BJ (cell line): ENCODE measurements at places on chromosomes 13 and 19.

DNA sequence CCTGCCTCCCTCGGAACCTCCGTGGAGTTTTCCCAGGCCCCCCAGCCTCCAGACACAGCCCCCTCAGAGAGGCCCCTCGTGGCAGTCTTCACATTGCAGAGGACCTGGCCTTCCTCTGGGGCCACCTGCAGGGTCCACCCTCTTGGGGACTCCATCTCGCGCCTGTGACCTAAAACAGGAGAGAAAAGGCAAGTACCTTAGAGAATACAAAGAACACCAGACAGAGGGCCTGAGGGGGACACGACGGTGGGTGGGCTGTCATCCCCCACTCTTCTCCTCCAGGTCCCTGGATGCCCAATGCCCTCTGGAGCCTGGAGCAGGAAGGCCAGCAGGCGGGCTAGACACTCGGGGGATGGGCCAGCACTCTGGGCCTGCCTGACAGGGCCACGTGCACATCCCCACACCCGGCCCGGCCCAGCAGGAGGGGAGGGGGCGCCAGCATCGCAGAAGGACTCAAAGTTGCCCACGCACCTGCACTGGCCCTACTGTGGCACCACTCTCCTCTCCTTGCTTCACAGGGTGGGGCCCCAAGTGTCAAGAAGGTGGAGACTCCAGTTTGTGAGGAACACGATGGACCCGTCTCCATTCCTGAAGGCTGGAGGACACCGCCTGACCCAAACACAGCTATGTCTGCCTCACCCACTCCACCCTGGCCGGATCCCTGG, 4.3 kb upstream of the A1BG start:
- no peak for DNase-seq

DNA sequence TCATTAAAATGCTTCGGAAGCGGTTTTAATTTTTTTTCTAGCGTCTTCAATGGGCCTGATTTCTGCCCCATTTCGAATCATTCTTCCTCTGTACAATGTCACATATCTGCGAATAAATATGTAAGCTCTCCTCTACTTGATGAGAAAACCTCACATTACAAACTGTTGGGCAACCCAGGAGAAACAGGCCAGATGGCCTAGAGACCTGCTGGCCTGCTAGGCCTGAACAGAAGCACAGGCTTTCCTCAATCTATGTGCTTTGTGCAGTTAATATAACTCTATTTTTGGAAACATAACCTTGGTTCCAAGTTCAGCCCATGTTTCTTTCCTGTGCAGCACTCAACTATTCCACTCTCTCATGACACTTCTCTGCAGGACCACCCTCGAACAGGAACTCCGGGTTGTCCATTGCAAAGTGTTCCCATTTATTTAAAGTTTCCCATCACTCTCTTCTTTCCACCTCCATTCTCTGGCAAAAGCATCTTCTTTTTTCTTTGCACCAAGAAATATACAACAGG, 42.0 kb downstream of the DCLK1 start:
- no peak for DNase-seq

GRCh38 chr19:18741124-18742121, 49.7 kb downstream of the COMP start:
- no peak for DNase-seq

- DNase-seq, result no peak
These were observed 32.3 kb downstream of the COL4A1 start for GRCh38 chr13:110274687-110275086.

DNA sequence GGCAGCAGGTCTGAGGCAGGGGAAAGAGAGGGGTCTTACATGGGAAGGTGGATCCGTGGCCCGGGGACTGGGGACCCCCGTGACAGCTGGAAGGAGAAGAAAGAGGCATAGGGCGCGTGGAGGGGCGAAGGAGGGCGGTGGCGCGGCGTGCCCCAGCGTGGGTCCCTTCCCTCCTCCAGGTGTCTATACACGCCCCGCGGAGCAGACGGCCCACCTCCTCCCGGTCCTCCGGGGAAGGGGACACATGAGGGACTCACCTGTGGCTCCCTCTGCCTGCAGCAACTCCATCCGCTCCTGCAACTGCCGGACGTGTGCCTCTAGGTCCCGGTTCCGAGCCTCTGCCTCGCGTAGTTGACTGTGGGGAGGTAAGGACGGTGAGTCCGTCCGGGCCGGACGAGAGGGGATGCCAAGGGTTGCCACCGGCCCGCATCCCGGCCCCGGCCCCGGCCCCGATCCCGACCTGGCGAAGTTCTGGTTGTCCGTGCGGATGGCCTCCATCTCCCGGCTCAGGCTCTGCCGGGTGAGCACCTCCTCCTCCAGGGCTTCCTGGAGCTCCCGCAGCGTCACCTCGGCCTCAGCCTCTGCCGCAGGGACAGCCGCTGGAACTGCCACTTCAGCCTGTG, 2.4 kb upstream of the SIX5 start:
- DNase-seq, result no peak

- peak; percentile 47 for DNase-seq
These were observed 6.2 kb downstream of the SYT5 start for GRCh38 chr19:55173714-55174409.

GRCh38 chr19:55325172-55325571, at the start of gene TMEM150B:
Gene TMEM150B, minus strand, starts transcription at chr19:55325341. Its CDS starts 4,305 bp downstream, at chr19:55321036.
- DNase-seq, result no peak

- DNase-seq, result no peak
These were observed 28.2 kb downstream of the DACH1 start for GRCh38 chr13:71838842-71839241.

DNA sequence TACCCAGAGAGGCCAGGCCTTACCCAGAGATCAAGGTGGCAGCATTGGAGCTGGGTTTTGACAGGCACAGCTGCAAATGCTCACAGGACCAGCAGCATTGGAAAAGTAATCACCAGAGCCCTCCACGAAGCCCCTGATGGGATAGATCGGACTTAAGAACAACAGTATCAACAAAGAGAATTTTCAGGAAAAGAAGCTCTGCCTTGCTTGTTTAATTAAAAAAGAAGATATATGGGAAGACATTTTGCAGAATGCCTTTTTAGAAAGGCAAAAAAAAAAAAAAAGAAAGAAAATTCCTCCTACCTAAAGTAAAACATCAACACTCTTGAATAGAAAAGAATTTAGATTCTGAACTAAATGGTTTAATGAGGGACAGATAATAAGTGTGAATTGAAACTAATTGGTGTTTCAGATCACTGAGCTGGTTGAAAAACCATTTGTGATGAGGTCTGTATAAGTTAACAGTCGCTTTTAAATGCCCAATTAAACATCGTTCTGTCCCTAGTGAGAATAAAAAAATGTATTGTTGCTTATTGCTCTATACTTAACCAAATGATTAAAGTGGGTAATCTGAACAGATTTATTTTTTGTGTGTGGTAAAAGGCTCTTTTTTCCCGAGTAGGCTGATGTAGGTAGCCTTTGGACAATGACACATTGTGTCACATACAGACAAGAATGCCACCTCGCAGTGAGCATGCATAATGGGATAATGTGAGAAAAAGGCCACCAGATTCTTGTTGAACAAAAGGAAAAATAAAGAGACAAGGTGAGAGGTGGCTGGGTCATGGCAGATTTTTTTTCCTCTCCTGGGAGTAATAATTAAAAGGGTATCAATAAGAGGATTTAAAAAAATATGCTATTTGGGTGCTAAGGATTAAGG, 93.0 kb upstream of the ARGLU1 start:
- DNase-seq, result no peak

DNA sequence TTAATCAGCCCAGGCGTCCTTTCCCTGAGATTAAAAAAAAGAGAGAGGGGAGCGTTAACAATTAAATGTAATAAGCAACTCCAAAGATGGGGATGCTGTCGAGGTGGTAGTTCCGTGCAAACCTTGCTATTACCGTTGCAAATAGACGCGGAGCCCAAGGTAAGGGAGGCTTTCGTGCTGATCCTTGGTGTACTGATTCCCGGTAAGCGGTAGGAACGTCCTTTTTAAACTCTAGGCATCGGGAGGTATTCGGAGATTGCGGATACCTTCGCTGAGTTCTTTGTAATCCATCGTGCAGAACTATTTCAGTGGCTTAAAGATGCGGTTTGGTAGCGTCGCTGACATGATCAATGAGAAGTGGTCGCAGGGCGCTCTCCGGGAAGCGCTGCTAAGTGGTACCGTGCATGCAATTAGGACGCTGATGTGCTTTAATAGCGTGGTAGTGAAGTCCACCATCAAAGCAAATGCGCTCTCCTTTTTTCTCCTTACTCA, 3.1 kb downstream of the SLITRK5 start:
- DNase-seq, result no peak

- DNase-seq, result no peak
These were observed 20.4 kb downstream of the UBL3 start for GRCh38 chr13:29830000-29830399.

DNA sequence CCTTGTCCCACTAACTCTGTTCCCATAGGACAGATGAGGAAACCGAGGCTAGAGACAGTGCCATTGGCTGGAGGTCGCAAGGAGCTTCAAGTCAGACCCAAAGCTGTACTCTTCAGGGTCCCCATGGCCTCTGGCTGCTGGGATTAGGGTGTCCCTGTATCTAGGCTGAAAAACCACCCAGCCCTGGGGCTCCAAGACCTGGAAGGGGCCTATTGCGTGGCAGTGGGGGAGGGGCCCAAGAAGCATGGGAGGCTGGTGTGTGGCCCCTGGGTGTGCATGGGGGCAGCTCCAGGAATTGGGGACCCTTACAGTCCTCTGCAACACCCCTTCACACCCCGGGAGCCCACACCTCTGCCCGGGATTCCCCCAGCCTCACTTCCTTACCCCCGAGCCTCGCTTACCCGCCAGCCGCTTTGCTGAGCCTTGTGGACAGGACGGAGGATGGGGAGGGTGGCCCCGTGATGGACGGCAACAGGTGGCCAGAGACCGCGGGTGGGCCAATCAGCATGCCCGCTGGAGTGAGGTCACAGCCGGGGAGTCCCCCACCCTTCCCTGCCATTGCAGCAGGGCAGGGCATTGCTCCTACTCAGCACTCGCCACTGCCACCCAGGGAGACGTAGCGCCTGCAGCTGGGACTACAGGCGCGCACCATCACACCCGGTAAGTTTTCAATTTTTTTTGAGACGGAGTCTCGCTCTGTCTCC, at the start of gene JSRP1:
Gene JSRP1, minus strand, starts transcription at position 436 of the 704 bp plus-strand sequence. CDS start 1,103 bp downstream, outside the sequence.
- DNase-seq, result no peak

GRCh38 chr19:48477698-48478338, 8.6 kb downstream of the CYTH2 start:
- no peak for DNase-seq

- no peak for DNase-seq
These were observed 27.9 kb downstream of the FAM124A start for GRCh38 chr13:51249770-51250741.

DNA sequence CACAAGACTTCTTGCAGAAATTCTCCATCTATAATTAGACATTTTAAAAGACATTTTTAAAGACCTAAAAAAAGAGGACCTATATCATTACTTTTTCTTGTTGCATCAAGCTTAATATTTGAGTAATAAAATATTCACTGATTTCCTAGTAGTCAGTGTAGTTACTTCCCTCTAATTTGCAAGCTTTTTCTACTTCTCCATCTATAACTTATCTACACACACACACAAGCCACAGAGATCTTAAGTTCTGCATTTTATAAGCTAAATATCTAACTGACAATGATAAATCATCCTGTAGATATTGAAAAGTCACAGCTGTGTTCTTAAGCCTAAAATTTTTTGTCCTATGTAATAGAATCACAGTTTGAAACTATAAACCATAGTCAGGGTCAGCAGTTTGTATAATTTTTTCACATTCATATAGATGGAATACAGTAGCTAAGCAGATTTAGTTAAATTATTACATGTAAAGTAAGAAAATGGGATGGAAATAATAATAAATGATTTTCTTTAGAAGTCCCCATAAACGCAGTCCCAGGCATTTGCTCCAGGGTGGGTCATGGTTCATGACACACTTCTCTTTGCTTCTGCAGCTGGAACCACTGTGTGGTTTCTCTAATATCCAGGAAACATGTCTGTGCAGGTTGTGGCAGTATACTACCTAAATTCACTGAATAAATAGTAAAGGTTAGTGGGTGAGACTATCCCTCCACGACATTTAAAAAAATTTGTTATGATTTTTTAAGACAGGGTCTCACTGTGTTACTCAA, 60.2 kb downstream of the ESD start:
- no peak for DNase-seq

- no peak for DNase-seq
These were observed 1.6 kb downstream of the RPL18 start for GRCh38 chr19:48617146-48617937.

DNA sequence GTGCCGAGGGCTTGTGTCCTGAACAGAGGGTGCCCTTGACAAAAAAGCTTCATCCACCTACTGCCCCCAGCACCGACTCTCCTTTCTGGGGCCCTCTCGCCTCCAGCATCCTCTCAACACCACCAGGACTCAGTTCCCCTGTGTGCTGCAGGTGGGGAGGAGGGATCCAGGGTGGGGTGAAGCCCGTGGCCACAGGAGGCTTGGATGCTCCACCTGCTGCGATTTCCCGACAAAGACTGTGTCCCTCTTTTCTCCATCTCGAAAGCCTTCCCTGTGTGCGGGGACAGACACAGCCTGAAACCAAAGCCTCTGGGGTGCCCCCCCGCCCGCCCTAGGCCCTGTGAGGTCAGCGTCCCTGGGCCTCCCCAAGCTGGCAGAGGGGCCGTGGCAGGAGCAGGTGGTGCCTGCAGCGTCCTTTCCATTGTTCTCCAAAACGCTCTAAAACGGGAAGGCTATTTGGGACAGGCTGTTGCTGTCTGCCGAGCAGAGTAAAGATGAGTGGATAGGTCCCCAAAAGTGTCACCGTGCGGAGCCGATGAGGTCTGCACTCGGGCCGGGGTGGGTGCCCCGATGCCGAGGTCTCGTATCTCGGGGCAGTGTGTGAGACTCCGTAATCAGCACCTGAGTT, 185.7 kb downstream of the PTPRS start:
- DNase-seq, result no peak

DNA sequence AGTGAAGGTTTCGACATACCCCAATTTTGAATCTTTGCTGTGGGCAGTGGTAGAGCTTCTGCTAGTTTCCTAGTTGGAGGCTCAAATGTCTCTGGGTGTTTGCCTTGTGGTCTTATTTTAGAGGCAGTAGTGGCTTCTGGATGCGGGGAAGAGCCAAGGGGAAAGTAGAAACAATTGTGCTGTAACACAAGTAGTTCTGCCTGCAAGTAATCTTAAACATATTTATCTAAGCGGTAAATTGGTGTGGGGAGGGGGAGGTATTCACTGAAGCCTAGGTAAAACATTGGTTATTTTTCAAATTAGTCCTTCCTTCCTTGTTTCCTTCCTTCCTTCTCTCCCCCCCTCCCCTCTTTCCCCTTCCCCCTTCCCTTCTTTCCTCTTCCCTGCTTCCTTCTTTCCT, at the start of gene PCDH20:
Gene PCDH20, minus strand, starts transcription at position 101 of the 400 bp plus-strand sequence. CDS start 691 bp downstream, outside the sequence.
- no peak for DNase-seq
